Peyer's patch (tissue), 4 donors: ENCODE measurements at places on chromosomes 11 and 22. TPM values are rescaled to one million over a fixed set of nuclear protein-coding genes. Genes with fewer than 3 reads are reported as not detected.

GRCh38 chr11:57116654-57117053 is 65.1 kb upstream of the LRRC55 start:
- DNase-seq, result no peak

The OR56A1 gene
- total RNA-seq, result not detected

The TSPAN18 gene
- 4.2 TPM for total RNA-seq

The OLFML1 gene
- 8.4 TPM for total RNA-seq
